Right atrium auricular region (tissue), 2 donors: ENCODE measurements at places on chromosomes 11 and 22. TPM values are rescaled to one million over a fixed set of nuclear protein-coding genes. Genes with fewer than 3 reads are reported as not detected.

DNA sequence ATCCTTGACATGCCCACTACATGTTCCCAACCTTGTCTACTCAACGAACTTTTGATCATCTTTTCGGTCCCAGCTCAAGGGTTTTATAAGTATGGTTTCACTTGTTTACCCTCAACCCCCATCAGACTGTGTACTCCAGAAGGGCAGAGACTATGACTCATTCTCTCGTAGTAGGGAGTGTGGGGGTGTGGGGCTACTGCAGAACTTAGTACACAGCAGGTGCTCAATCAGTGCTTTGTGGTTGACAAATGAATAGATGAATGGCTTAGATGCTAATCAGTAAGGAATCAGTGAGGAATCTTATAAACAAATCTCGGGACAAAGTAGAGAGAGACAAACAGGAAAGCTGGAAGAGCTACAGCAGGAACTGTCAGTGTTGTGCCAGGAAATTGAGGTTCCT, 151.7 kb upstream of the PLET1 start:
- no peak for DNase-seq

- DNase-seq: peak; percentile 66
Observed at GRCh38 chr11:96338910-96339705, 3.9 kb downstream of the MAML2 start.

DNA sequence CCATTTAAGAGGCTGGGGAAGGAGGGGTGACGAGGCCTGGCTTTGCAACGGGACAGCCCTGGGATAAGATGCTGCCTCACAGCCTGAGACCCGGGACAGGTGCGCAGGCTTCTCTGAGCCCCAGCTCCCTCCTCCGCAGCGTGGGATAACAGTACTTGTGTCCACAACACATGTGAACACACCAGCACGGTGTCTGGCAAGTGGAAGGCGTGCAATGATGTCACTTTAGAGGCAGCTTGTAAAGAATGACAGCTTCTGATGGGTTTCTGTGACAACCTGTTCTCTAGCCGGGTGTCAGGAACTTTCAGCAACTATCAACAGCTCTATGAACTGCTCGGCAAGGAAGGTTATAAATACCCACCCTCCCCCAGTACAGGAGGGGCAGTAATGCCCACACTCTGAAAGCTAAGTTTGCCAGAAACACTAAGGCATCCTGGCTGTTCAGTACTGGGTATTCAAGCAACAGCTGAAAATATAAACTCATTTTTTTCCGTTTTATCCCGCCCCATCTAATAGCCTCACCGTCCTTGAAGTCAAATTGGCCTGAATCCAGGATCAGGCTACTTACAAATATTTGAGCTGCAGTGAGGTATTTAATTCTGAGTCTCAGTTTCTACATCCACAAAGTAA, 59.7 kb downstream of the MYH9 start:
- DNase-seq: peak; percentile 82

DNA sequence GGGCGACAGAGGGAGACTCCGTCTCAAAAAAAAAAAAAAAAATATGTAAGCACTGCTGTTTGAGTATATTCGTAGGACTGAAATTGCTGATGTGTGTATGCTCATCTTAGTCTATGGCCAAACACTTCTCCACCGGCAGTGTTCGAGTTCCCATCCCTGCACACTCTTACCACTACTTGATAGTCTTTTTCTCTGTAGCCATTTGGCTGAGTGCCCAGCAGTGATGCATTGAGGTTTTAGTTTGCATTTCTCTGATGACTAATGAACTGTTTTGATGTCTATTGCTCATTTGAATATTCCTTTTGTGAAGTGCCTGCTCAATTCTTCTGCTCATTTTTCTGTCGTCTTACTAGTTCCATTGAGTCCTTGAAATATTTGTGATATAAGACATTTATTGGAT, 1.9 kb downstream of the TIRAP start:
- DNase-seq: peak; percentile 72

DNA sequence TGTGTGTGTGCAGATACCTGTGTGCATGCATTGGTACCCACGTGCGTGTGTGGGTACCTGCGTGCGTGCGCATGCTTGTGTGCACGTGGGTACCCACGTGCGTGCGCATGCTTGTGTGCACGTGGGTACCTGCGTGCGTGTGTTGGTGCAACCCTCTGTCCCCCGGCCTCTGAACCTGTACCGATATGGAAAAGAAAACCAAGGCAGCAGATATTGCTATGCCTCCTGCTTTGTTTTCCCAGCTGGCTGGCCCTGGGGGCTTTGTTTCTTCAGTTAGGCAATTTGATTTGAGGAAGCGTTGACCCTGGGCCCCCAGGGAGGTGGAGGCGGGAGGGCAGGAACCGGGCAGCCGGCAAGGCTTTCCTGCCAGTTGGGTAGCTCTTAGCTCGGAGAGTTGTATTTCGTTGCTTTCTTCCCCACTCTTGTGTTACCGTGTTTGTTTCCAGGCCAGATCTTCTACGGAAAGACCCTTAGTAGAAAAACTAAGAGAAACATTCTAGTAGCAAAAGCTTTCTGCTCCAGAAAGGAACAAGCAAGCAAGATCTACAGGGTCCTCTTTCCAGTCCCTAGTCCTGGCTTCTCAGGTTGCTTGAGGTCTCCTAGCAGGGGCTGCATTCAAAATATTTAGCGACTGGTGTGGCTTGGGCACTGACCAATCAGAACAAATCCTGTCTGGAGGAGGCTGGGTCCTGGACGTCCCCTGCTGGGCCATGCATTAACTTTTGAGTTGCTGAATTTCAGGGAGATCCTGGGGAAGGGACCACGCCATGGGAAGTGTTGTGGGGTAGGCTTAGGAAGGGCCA, 26.3 kb upstream of the SORL1-AS1 start:
- DNase-seq: no peak

GRCh38 chr11:74866557-74866956, 82.3 kb downstream of the XRRA1 start:
- DNase-seq: no peak

DNA sequence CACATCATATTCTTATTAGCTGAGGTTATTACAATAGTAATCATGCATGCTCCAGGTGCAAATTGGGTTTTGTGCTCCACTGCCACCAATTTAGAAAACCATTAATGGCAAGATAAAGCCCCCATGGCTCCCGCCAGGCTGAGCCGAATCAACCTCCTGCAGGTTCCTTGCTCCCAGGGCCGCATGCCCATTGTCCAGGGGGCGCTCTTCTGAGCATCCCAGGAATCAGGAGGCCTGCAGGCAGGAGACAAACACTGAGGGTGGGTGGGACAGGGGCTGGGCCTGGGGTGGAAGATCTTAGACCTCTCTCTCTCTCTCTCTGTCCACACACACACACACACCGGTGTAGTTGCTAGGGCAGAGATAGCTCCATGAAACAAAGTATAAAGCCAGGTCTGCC, 57.4 kb downstream of the BUD13 start:
- DNase-seq: no peak

DNA sequence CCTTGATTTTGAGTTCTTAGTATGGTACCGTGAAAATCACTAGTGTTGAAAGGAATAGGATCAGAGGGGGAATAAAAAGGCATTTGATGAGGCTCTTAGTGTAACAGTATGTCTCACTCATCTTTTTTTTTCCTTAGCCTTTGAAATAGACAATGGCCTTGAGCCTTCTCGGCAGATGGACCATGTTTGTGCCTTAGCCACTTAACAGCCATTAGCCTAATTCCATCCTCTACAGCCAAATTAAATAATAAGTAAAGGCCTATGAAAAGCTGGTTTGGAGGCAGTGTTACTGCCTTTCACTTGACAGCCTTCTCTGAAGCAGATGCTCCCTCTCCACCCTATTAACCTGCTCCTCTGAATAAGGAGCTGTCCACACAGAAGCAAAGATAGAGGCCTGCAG, 580.7 kb downstream of the NTM start:
- no peak for DNase-seq

DNA sequence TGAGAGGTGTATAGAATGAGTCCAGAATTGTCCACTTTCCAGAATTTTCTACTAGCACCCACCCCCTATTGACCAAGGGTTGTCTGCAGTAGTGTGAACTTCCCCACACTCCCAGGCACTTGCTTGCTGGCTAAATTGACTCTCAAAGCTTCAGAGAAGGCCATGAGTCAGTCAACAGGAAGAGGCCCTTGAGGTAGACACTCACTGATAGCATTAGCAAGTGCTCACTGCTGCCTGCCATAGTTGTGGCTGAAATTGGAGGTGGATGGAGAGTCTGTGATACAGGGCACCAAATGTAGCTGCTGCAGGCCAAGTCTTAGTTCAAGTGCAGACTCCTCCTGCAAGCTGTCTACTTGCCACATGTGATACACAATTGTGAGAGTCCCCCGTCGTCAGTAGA, 156.8 kb downstream of the SPON1 start:
- DNase-seq: no peak

- DNase-seq: no peak
Observed at GRCh38 chr11:114134870-114135269, 75.4 kb downstream of the ZBTB16 start.

DNA sequence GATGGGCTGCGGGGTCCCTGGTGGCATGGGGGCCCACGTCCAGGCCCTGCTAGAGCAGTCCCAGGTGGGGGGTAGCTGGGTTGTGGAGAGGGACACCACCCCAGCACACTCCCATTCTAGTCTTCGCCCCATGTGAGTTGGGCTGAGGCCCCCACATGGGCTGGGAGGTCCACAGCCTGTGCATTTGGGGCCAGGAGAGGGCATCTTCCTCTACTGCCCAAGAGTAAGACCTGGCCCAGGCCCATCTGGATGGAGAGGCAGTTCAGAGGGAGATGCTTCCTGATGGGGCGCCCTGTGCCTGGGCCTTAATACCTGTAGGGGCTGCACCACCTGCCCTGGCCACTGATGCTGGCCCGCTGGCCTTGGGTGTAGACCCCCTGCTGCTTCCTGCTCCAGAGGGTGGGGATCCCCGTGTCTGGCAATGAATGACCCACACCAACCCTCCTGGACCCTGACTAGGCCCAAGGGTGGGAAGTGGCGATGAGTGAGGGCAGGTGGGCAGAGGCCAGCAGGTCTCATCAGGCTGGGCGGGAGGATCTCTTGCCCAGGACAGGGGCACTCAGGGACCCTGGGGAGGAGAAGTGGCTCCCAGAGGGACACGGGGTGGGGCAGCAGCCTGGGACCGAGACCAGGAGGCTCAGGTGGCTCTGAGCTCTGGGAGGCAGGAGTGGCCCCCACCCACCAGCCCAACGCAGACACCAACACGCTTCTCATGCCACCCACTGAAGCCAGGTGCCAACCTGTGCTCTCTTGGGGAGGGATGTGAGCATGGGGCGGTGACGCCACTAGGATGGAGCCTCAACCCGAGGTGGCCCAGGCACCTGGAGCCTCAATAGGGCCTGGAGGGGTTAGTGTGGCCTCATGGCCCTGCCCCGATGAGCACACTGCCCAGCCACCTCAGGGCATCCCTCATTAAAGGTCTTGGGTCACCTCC, 17.4 kb upstream of the GNB1L start:
- no peak for DNase-seq

GRCh38 chr11:20192151-20192550, 31.9 kb upstream of the DBX1 start:
- DNase-seq: no peak

- DNase-seq: no peak
Observed at GRCh38 chr11:112579282-112579681, 318.6 kb upstream of the PLET1 start.

DNA sequence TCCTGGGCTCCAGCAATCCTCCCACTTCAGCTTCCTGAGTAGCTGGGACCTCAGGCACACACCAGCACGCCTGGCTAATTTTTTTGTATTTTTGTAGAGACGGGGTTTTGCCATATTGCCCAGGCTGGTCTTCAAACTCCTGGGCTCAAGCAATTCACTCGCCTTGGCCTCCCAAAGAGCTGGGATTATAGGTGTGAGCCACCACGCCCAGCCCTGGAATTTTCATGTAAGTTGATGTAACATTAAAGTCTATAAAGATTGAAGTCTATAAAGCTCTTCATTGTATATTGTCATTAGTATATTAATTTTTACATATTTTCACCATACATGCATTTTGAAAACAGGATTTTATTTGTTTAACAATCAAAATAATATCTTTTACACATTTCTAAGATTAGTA, 12.5 kb upstream of the DDX17 start:
- no peak for DNase-seq

DNA sequence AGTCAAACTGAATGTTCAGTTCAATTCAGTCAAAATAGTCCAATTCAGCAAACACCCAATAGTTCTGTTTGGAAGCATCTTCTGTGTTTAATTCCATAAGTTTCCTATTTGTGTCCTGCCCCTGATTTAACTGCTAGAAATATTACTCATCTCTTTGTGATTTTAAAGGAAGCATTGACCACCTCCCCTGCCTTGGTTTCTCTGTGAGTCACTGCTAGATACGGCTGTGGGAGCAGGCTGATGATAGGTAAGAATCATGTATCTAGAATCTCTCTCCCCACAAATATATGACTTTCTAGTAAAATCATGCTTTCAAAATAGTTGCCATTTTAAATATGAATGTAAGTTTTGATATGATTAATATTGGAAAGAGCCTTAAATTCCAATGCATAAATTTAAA, 888.5 kb downstream of the NTM start:
- DNase-seq: no peak

GRCh38 chr22:25085930-25086901, 113.4 kb upstream of the CRYBB3 start:
- DNase-seq: peak; percentile 69

DNA sequence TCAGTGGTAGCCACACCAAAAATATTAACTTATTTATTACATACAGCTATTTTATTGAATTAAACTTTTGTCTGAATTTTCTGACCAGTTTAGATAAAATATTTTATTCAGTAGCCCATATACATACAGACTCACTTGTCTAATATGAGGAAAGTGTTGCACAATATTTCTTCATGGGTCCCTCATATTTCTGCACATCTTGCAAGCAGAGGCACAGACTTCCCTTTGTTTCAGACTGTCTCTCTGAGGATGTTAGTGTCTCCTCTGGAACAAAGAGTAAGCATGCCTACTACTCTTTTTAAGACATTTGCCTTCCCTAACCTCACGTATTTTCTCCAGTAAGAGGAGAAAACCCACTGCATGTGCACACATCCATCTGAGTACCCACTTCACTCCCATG, 81.2 kb downstream of the OR5AK2 start:
- no peak for DNase-seq

GRCh38 chr22:24077416-24077815, 66.3 kb downstream of the CABIN1 start:
- no peak for DNase-seq

GRCh38 chr11:3189886-3190583, 24.9 kb upstream of the OSBPL5 start:
- DNase-seq: no peak

DNA sequence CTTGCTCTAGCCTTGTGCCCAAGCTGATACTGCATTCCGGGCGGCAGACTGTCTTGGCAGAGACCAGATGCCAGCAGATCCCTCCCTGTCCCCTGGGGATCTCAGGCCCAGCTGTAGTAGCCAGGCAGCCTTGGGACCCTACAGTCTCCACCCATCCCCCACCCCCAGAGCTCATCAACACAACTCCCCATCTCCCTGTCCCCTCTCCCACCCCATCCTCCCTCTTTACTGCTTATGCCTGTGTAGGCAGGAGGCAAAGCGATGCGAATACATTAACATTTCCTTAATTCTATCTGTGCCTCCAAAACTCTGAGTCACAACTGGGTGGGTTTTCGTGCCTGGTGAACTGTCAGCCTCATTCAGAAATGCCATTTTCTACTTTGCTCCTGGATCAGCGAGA, 547.6 kb downstream of the BUD13 start:
- no peak for DNase-seq

Gene OR52I2
- not detected for total RNA-seq

Gene CREB3L1
- total RNA-seq: 15.1 TPM

Gene CD3D
- not detected for total RNA-seq

Gene OR2AG2
- total RNA-seq: not detected

Gene PATE2
- not detected for total RNA-seq

Gene SORL1
- total RNA-seq: 6.4 TPM

Gene B4GALNT4
- not detected for total RNA-seq

Gene ENDOD1
- total RNA-seq: 18.8 TPM

Gene TSGA10IP
- not detected for total RNA-seq

Gene UPK3A
- total RNA-seq: not detected

Gene CCDC73
- total RNA-seq: not detected
